Motor neuron (in vitro differentiated cells): ENCODE measurements at places on chromosomes 12 and 14. TPM values are rescaled to one million over a fixed set of nuclear protein-coding genes. Genes with fewer than 3 reads are reported as not detected.

GRCh38 chr12:22529281-22530060, 14.9 kb downstream of the C2CD5 start:
- peak; percentile 41 for ATAC-seq

- ATAC-seq: no peak
Measured at GRCh38 chr12:57889500-57889989, 43.0 kb upstream of the CTDSP2 start.

- no peak for ATAC-seq
Measured at GRCh38 chr12:29733060-29733459, 50.7 kb downstream of the TMTC1 start.

DNA sequence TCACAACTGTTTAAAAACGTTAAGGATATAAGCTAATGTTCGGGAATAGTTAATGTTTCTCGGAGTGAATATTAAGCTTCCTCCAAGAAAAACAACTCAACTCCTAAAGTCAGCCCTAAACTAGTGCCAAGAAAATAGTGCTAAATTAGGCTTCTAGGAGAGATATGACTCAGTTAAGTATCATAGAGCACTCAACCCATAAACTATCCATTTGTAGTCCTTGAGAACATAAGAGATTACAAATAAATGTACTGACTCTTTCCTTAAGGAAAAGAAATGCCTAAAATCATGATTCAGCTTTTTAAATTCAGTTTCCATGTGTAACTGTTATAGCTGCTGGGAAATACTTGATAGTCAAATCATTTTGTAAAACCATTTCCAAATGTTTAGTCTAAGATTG, 117.1 kb downstream of the HMGA2 start:
- peak; percentile 44 for ATAC-seq

GRCh38 chr12:6734506-6735387, 10.9 kb downstream of the COPS7A start:
- ATAC-seq: no peak

- ATAC-seq: no peak
Measured at GRCh38 chr12:125184213-125184967, 119.2 kb downstream of the AACS start.

GRCh38 chr12:9649532-9649940, 20.0 kb upstream of the CLEC2D start:
- ATAC-seq: no peak

GRCh38 chr12:14874882-14875281, 10.8 kb downstream of the MGP start:
- no peak for ATAC-seq

GRCh38 chr14:84225268-84225667, 1304.7 kb upstream of the FLRT2 start:
- ATAC-seq: no peak

GRCh38 chr12:3262470-3262869, 185.3 kb downstream of the TSPAN9 start:
- peak; percentile 82 for ATAC-seq

- no peak for ATAC-seq
Measured at GRCh38 chr12:120625557-120626419, 14.6 kb upstream of the CABP1 start.

- no peak for ATAC-seq
Measured at GRCh38 chr14:77979666-77980351, 179.9 kb downstream of the ADCK1 start.

DNA sequence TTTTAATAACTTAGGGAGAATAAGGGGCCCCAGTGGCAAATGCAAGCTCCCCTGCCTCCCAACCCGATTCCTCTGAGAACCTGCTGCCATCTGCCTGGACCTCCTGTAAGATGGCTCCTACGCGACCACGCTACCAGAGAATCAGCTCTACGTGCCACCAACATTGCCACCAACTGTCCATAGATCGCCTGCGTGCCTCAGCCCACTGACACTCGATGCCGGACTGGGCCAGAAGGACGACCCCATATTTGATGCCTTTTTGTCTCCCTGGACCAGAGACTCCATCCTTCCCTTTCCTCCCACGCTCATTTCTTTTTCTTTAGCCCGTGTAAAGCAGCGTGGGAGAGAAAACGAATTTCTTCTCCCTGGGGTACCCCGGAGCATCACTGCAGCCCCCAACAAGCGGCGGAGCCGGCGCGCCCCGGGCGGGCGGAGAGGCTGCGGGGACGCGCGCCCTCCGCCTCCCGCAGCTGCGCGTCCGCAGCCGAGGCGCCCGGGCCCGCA, 565 bp upstream of the KLHL42 start:
- peak; percentile 18 for ATAC-seq

DNA sequence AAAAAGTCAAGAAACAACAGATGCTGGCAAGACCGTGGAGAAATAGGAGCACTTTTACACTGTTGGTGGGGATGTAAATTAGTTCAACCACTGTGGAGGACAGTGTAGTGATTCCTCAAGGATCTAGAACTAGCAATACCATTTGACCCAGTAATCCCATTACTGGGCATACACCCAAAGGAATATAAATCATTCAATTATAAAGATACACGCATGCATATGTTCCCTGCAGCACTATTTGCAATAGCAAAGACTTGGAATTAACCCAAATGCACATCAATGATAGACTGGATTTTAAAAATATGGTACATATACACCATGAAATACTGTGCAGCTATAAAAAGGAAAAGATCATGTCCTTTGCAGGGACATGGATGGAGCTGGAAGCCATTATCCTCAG, 18.0 kb upstream of the CATSPERB start:
- no peak for ATAC-seq

- ATAC-seq: no peak
Measured at GRCh38 chr14:29035134-29035533, 268.5 kb downstream of the FOXG1 start.

- ATAC-seq: no peak
Measured at GRCh38 chr14:99468836-99469592, 11.6 kb downstream of the SETD3 start.

Gene LBHD2
- total RNA-seq: 0.32 TPM in 1 of 2 replicates, not detected in the other

Gene EXOC3L4
- total RNA-seq: 0.13 and 0.16 TPM in 2 replicates

Gene PLEKHD1
- total RNA-seq: 0.31 and 0.64 TPM in 2 replicates
